OCI-M1 (cell line): ENCODE measurements at places on chromosomes 2 and 18.

DNA sequence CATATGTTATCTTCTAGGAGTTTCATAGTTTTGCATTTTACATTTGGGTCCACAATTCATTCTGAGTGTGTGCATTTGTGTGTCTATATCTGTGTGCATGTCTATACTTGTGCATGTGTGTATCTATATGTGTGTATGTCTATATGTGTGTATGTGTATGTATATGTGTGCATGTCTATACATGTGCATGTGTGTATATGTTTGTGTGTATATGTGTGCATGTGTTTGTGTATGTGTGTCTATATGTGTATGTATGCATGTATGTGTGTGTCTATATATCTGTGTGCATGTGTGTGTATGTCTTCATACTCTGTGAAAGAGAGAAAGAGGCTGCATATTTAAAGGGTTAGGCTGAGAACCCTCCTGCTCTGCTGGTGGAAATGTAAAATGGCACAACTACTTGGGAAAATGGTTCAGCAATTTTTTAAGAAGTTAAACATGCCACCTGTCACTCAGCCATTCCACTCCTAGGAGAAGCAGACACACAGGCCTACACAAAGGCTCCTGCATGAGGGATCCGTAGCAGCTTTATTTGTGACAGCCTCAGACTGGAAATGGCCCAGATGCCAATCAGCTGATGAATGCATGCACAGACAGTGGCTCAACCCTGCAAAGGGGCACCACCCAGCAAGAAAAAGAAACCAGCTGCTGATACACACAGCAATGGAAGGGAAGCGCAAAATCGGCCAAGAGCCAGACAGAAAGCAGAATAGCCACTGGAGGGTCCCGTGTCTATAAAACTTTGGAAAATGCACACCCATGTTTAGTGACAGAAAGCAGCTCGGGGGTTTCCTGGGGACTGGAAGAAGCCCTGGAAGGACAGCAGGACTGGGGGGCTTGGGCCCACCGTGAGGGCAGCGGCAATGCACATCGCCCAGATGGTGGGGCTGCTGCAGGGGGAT, 146.8 kb downstream of the SEPTIN10 start:
- no peak for DNase-seq

GRCh38 chr18:28855989-28856388, 679.1 kb upstream of the CDH2 start:
- DNase-seq: no peak

DNA sequence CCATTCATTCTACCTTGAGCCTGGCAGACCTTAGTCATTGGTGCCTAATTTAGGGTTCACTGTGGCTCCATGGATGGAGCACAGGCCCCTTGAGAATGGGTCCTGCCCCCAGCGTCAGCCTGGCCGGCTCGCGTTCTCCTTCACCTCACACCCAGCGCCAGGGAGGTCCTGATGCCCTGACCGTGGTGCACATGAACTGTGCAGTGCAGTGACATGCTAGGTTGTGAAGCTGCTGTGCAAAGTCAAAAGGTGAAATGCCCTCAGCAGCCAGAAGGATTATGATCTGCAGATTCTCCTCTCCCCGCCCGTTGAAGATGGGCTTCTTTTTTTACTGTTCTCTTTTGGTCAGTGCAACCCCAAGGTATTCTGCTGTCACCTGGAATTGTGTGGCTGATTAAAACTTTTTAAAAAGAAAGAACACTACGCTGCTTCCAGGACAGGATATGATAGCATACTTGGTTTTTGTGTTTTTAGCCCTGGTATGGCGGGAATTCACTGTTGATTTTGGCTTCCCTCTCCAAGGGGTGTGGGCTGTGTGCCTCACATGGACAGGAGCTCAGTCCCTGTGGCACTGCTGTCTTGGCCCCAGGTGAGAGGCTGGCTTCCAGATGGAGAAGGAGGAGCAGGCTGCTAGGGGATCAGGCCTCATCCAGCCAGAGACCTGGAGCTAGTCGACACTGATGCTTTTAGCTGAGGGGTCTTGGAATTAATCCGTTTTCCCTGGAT, 49.4 kb upstream of the MCFD2 start:
- DNase-seq: no peak

DNA sequence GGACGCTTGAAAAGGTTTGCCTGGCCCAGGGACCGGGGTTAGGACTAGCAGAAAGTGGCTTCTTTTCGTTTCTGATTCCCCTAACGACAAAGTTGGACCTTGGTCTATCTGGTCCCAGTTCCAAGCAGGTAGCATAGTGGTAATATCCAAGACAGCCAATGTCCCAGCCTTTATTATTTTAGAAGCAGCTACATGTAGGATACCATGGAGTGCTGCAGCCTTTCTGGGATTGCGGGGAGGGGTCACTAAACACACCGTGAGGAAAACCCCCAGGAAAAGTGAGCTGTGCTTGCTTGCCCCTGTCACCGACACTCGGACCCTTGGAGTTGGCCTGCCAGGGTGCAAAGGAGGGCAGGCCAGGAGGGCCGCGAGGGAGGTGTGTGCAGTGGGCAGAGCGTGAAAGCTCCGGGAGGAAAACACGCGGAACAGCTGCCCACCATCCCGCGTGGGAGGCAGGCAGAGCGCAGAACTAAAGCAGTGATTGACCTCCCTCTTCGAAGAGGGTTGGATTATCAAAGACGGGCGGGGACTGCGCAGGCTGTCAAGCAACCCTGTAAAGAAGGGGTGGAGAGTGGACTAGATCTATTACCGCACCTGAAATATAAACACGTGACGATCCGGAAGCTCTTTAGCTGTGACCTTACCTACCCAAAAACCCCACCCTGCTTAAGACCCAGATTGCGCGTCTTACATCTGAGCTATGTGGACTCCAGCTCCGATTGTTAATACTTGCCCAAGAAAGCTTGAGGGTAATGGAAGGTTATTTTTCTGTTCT, 624 bp upstream of the MAP4K3 start:
- DNase-seq: peak; percentile 63

- peak; percentile 11 for DNase-seq
These were observed 143.3 kb downstream of the C1D start for GRCh38 chr2:67919490-67919889.

DNA sequence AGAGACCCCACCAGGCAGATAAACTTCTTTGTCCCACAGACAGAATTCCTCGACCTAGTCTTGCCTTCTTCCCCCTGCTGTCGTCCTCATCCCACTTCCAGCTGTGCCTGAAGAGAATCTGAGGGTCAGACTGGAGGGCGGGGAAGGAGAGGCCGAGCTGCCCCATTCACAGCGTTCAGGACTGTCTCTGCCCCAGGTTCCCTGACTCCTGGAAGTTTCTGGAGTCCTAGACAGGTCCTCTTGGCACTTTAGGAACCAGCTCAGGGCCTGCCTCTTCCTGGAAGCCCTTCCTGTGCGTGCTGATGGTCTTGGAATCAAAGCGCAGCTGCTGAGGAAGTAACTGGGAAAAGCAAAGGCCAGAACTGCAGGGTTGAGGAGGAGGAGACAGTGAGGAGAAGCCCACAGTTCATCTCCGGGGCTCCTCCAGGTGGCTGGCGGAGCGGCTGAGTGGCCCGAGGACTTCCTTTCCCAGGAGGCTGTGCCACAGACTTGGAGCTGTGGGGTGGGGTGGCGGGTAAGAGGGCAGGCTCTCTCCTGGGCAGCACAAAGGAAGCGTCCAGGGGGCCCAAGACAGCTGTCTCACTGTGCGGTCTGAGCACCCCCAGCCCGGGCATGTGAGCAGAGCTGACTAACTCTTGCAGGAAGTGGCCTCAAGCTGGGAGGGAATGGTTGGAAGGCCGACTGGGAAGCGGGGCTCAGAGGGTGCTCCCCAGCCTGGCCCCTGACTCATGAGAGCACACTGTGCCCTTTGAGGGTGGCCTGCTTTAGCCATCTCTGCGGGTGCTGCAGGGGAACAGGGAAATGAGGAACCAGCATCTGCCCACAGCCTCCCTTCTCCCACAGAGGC, 39.5 kb downstream of the SDC1 start:
- no peak for DNase-seq

DNA sequence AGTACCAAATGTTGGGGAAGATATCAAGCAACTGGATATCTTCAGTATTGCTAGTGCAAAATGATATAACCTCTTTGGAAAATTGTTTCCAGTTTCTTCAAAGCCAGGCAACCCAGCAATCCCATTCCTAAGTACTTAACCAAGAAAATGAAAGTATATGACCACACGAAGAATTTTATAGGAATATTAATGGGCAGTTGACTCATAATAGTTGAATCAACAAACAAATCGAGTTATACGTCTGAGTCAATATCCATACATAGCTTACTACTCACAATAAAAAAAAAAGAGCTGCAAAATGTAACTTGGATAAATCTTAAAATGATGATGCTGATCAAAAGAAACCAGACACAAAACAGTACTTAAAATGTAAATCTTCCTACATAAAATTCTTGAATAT, 810.4 kb downstream of the METTL4 start:
- no peak for DNase-seq

- no peak for DNase-seq
These were observed 435.4 kb downstream of the SETBP1 start for GRCh38 chr18:45116116-45116515.

GRCh38 chr18:4524096-4524495, 69.0 kb upstream of the DLGAP1 start:
- DNase-seq: no peak

DNA sequence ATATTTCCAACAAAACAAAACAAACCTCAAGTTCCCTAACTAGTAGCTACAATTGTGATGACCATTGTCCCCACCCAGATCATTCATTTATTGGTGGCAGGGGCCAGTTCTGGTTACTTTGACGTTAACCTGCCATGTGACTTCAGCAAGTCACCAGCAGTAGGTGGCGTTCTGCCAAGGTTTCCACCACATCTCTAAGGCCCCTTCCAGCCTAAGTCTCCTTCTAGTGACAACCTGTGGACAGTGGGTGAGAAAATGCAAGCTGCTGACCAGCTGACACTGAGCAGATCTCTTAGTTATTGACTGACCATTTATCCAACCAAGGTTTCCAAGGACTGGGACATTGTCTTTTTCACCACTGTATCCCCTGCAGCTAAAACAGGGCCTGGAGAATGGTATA, 98.4 kb downstream of the GPR39 start:
- peak; percentile 38 for DNase-seq

GRCh38 chr2:144459937-144460336, 60.0 kb downstream of the ZEB2 start:
- DNase-seq: no peak

DNA sequence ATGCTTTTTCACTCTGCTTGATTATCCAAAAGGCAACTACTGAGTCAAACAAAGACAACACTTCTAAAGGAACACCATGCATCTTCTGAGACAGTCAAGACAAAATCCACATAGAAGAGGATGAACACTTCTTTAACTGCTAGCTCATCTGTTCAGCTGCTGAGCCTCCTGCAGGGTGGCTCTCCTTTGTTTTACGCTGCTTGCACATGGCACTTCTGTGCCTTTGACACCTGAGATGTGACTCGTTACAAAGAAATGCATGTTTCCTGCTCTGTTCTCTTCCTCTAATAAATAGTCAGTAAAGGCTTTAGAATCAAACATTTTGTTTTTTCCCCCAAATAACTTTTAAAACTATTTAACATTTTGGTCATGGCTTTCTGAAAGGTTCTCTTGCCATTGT, 1129.4 kb downstream of the TDRD15 start:
- no peak for DNase-seq

DNA sequence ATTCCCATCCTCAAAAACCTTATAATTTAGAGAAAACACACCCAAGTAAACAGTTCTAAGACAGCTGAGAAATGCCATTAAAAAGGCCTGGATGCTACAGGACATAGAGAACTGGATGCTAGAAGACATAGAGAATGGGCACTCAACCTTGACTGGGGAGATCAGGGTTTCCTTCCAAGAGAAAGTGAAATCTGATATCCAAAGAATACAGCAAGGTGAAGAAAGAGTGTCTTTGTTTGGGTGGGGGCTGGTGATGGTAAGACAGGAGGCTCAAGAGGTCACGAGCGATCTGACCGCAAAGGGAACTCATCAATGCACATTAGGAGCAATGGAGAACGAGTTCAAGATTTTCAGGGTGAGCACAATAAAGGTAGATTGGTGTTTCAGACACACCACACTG, 31.6 kb downstream of the EPB41L3 start:
- DNase-seq: no peak

DNA sequence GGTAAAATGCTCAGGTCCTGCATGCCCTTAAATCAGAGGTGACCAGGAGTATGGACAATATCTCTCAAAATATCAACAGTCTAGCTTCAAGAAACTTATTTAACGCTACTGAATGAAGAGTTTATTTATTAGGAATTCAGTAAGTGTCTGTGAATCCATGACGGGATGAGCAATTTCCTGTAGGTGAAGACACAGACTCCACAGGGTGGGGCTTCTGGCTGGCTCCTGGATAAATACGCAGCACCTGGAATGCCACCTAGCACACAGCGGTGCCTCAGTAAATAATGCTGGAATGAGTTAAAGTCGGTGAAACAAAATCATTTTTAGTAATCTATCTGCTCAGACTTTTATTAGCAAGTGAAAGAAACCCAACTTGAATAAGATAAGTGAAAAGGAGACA, 29.4 kb upstream of the MBP start:
- no peak for DNase-seq

GRCh38 chr2:101802329-101802728, 104.8 kb downstream of the MAP4K4 start:
- no peak for DNase-seq

DNA sequence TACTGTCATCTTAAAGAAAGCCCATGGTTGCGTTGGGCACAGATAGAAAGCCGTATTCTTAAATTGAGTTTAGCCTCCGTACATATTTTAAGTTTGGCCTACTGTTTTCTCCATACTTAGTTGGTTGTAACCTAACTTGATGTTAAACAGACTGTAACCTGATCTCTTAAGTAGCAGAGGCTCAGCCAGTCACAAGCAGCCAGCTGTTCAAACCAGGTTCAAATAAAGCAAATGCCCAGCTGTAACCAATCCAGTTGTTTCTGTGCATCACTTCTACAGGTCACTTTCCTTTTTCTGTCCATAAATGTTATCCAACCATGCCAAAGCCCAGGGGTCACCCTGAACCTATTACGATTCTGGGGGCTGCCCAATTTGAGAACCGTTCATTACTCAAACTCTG, 10.0 kb upstream of the THADA start:
- no peak for DNase-seq

- DNase-seq: no peak
These were observed 266.4 kb upstream of the ETAA1 start for GRCh38 chr2:67130531-67131256.

- DNase-seq: no peak
These were observed 186.1 kb downstream of the TWIST2 start for GRCh38 chr2:239033801-239034560.

GRCh38 chr2:28979576-28980366, 1.3 kb upstream of the TOGARAM2 start:
- DNase-seq: no peak

GRCh38 chr2:172333235-172333977, 94.0 kb upstream of the ITGA6 start:
- DNase-seq: no peak
